T1000 (cell line): ENCODE measurements at places on chromosomes 6 and 20.

DNA sequence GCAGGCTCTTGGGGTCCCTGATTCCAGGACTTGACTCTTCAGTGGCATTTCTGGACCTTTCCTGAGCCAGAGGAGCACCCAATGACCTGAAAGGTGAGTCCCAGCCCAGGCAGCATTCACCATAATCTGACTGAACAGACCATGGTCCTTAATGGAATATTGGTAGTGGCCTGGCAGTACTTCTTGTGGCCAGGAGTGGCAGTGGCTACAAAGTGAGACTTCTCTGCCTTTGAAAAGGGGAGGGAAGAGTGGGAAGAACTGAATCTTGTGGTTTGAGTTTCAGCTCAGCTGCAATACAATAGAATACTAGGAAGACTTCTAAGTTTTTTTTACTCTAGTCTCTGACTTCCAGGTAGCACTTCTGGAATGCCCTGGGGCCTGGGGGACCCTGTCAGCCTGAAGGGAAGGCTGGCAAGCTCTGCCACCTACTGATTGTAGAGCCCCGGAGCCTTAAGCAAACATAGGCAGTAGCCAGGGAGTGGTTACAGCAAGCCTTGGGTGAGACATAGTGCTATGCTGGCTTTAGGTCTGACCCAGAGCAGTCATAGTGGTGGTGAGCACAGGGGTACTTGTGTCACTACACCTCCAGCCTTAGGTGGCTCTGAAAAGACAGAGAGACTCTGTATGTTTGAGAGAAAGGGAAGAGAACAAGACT is 674.2 kb upstream of the MANEA start:
- no peak for DNase-seq

DNA sequence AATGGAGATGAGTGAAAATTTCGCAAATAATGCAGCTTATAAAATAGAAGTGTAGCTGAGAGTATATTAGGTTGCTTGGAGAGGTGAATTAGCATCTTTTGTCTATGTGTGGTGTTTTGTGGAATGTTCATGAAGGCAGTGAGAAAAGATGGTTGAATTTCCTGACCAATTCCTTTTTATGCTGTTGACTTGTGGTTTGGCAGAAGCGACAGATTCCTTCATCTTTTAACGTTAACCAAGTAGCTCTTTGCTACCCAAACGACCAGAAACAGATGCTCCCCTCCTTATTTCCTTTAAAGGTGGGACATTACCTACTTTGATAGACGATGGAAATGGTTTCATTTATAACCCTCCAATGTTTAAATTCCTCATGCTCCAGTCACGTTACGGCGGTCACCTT is 390.5 kb downstream of the QKI start:
- no peak for DNase-seq

DNA sequence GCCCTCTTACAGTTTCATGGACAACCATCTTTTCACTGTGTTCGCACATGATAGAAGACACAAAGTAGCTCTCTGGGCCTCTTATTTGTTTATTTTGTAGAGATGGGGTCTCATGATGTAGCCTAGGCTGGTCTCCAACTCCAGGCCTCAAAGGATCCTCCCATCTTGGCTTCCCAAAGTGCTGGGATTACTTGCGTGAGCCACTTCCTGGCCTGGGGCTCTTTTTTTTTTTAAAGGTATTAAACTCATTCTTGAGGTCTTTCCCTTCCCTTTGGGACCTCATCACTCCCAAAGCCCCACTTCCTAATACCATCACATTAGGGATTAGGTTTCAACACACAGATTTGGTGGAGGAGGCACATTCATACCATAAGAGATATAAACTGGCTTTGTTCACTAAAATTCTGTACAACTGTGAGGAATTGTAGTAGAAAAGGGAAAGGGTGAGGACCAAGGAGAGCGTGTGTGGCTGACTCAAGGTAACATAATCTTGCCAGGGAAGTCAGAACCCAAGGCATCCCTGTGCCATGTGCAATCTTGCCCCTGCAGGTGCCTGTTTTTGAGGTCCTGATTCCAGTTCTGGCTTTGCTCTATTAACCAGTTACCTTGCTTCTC is 45.5 kb downstream of the EIF2S2 start:
- DNase-seq: peak; percentile 39

DNA sequence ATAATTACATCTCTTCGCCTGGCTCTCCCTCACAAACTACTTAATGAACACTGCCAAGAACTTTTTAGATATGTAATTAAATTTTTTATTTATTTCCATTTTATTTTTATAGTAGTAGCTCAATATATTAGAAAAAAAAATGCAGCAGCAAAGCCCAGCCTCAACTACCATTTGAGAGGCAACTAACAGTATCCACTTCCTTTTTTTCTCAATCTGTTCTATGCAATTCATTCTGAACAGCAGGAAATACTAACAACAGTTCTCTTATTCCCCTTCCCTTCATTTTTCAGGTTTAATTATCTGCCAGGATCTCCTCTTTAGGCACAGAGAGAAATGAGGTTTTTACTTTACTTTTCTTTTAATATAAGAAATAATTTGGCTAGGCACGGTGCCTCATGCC is 112.7 kb downstream of the ZNF217 start:
- no peak for DNase-seq

GRCh38 chr20:61120595-61121515 is 131.2 kb upstream of the CDH4 start:
- no peak for DNase-seq

DNA sequence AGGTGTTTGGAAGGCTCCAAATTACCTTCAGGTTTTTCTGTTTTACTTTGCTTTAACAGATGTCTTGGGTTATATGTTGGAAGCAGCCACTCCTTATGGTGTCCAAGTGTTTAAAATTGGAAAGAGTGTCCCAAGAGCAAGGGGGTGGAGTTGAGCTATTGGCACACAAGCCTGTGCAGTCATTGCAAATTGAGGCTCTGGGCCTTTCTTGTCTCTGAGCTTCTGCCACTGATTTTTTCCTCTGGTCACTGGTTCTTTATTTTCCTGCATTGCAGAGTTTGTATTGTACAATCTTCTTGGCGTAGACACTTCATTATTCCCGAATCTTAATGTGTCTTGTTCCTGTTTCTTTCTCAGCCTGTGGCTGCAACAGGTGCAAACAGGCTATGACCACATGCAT is 598.8 kb downstream of the RNF144B start:
- no peak for DNase-seq

DNA sequence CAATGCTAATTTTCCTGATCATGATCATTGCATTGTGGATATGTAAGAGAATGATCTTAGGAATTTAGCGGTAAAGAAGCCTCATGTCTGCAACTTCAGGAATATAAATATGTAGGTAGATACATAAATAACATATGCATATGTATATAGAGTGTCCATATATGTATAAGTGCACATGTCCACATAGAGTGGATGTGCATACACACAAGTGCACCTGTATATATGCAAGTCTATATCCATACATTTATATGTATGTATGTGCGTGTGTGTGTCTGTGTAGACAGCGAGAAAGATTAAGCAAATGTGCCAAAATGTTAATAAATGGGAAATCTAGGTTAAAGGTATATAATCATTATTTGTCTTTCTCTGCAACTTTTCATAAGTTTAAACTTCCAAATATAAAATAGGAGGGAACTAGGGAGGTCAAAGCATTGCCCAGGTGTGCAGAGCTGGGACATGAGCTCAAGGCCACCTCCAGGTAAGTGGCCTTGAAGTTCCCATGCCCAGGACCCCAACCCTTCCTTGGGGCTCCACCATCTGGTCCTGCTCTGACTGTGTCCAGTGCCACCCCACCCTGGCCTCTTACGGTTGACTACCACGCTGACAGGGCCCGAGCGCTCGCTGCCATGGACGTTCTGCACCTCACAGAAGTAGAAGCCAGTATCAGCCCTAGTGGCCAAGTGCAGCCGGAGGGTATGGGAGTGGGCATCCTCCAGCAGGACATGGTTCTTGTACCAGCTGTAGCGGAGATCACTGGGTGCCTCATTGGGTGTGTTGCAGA is 9.6 kb downstream of the SIGLEC1 start:
- no peak for DNase-seq

GRCh38 chr20:44087857-44088120 is 99.2 kb downstream of the JPH2 start:
- DNase-seq: no peak

GRCh38 chr6:41975276-41975675 is 33.7 kb upstream of the CCND3 start:
- no peak for DNase-seq

DNA sequence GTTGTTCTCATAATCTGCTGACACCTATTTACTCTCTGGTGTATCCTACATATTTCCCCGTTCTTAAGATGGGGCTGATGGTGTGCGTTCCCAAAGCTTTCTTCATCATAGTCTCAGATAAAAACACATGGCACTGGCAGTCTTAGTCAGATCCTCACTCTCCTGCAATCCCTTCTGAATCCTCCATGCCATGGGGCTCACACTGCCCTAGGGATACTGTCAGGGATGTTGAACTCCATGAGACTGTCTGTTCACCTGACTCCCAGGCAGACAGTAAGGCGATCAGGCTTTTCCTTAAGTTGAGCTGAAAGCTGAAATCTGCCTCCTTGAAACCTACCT is 76.0 kb downstream of the SLX4IP start:
- DNase-seq: no peak

DNA sequence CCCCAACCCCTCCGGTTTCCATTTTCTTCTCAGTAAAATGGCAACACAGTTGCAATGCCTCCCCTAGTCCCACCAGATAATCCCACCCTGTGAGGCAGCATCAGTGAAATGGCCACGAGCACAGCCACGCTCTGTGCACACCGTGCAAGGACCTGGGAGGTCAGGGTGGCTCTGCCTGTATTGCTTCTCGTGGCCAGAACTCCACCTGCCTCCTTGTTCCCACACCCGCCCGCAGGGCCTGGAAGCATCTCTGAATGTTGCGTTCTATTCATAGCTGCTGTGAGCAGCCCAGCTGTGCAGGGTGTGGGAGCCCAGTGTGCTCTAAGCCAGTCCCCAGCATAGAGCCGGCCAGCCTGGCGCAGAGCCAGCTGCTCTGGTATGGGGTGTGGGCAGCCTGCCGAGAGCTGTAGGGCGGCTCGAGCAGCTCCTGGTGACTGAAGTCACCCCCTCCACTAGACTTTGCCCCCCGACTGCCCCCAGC is 161.1 kb downstream of the DLL1 start:
- no peak for DNase-seq

GRCh38 chr20:47440857-47441773 is 60.6 kb upstream of the NCOA3 start:
- DNase-seq: no peak

DNA sequence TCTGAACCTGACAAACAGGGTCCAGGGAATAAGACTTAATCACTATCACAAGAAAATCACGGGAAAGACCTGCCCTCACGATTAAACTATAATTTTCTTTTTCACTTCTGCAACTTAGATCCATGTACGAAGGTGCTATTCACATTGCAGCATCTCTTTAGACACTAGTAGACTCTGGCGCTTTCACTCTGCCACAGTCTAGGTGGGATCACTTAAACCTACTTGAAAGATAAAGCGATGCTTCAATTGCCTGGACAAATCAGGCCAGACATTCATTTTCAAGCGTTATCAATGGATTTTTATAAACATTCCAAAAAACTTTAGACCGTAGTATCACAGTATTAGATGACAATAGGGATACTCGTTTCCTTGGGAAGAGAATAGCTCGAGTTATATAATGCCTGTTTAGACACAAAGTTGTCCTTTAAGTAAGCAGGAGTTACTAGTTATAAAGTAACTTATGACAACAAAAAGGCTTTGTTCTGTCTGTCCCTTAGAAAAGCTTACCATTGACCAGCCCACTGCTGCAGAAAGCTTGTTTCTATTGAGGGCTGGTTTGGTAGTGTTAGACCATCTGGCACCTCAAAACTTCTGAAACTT is 367.3 kb downstream of the UTRN start:
- DNase-seq: no peak

- no peak for DNase-seq
Observed at GRCh38 chr6:2918936-2919335, 15.8 kb upstream of the SERPINB9 start.

GRCh38 chr20:24617080-24617432 is 147.6 kb downstream of the SYNDIG1 start:
- DNase-seq: no peak

DNA sequence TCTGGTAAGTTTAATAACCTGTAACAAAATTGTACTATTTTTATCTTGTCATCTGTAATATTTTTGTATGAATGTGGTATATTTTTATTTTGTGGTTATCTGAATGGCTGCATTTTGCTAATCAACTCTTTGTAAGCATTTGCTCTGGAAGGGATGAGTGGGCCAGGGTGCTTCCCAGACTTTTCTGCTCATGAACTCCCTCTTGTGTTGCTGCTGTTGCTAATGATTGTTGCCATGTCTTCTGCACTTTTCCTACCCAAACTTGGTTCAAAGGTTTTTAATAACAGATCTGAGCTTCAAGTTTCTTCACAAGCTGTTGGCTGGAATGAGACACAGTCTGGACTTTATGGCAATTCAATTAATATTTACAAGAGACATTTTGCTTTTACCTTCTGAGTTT is 1005.7 kb downstream of the HACE1 start:
- no peak for DNase-seq

DNA sequence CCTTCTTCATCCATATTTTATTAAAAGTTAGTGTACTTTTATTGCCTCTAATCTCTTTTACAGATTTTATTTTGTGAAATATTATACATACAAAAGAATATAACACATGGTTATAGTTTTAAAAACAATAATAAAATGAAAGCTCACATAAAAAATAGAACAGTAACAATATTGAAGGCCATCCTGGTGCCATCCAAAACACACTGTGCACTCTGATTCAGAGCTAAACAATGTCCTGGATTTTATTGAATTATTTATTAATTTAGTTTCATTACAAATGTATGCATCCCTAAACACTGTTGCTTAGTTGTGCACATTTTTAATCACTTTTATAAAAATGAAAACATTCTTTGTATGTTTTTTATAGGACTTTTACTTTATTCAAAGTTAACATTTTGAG is 32.9 kb downstream of the RNF217 start:
- no peak for DNase-seq

GRCh38 chr6:28947831-28948270 is 24.1 kb upstream of the TRIM27 start:
- peak; percentile 40 for DNase-seq

- no peak for DNase-seq
Observed at GRCh38 chr6:88609983-88610382, 353.4 kb downstream of the RNGTT start.

DNA sequence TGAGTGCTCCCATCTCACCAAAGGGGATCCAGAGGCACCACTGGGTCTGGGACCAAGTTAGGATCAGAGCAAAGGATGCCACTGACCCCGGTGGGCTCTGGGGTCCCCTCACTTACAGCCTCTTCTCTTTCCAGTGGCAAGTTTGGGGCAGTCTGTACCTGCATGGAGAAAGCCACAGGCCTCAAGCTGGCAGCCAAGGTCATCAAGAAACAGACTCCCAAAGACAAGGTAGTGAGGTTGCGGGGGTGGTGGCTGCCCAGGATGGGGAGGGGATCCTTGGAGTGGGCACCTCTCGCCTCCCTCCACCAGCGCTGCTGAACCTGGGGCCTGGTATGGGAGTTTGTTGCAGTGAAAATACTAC is 4.9 kb downstream of the MYLK2 start:
- no peak for DNase-seq

- DNase-seq: no peak
Observed at GRCh38 chr20:51565298-51566144, 23.0 kb upstream of the NFATC2 start.
